ENCODE measurements at places on chromosomes 2 and 18. TPM values are rescaled to one million over a fixed set of nuclear protein-coding genes. Genes with fewer than 3 reads are reported as not detected.
A peak's percentile ranks its signal among the peaks of the same experiment; 100 is the strongest.

DNA sequence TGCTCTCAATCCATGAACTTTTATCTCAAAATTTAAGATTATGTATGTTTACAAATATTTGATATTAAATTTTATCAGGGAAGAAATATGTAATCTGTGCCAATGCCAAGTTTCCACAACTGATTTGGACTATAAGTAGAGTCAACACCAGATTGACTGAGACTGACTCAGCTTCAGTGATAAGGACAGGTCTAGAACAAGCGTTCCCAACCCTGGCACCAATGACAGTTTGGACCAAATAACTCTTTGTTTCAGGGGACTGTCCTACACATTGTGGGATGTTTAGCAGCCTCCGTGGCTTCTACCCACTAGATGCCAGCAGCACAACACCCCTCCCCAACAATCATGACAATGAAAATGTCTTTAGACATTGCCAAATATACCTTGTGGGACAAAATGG is 165.3 kb downstream of the THADA start:
- DNase-seq, result no peak

DNA sequence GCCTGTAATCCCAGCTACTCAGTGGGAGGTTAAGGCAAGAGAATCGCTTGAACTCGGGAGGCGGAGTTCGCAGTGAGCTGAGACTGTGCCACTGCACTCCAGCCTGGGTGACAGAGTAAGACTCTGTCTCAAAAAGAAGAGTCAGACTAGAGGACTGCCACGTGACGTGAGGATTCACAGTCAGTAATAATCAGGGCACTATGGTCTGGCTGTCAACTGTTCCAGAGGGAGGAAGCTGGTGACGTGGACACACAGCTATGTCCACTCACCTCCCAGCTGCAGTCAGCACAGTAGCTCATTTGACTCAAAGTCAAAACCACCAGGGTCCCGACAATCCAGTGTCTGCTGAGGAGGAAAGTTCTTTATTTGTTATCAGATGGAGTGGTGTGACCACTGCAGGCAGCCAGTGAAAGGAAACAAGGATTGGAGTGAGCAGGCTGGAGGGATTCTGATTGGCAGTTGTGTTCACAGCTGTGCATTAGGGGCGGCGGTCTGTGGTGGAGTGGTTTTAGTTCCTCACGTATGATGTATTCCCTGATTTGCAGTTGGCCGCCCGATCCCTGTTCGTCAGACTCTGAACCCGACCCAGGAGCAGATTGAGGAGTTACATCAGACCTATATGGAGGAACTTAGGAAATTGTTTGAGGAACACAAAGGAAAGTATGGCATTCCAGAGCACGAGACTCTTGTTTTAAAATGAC is 37.9 kb downstream of the MOGAT1 start:
- peak; percentile 77 for DNase-seq

DNA sequence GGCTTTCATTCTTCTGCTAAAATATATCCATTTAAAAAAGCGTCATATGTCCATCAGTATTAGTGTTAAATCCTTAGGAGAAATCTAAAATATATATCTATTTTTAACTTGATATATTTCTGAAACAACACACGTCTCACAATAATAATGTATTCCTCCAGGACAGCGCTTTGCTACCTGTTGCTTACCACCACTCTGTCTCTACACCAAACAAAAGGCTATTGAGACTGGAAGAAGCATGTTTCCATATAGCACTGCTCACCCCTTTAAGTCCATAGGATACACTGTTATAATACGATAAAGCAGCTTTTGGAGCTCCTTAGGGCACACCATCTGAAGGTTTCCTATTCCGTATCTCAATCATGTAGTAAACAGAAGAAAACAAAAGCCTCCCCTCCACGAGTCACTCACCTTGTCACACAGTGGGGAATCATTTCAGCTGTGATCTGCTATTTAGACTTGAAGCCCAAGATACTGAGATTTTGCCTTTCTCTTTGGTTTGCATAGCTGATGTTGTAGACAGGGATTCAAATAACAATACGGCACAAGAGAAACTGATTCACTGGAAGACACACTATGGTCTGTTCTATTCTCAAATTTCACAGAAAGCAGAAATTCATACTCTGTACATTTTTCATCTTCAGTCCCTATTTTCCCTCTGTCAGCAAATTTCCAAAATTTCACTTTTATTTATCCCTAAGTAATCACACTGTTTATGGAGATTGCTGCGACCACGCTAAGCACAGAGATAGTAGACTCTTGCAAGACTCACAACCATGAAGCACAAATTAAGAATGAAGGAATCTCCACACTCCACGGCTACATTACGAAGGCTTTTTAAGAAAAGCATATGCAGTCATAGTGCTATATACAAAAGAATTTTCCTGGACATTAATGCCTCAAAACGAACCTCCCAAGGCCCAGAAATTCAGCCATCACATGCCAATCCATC is 187.1 kb downstream of the TCF4 start:
- DNase-seq, result no peak

DNA sequence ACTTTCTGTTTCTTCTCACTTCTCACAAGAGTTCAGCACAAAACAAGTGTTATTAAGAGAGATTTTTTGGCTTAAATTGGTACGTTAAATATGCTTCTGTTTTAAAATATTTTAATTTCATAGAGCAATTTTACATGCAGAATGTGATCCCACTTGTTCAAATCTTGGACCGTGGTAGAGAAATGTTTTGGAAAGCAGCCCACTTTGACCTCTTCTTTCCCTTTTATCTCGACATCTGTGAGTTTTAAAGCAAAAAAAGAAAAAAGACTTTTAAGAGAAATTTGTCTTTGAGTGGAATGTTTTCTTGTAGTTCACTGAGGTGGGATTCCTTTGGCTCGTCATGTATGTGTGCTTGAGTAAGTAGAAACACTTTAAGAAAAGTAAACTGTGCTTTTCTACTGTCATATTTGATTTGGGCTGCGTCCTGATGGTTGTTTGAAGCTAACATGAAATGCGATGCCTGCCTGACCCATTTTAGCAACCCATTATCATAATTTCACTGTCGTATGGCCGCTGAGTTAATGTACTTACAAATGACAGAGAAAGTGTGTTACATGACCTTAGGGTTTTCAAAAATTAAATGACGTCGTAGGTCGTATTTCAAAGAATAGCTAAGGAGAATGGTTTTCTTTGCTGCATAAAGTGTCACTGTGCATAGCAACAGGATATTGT is 54.5 kb downstream of the TSHZ1 start:
- no peak for DNase-seq

GRCh38 chr18:23538870-23539269 is 35.6 kb downstream of the RMC1 start:
- no peak for DNase-seq

DNA sequence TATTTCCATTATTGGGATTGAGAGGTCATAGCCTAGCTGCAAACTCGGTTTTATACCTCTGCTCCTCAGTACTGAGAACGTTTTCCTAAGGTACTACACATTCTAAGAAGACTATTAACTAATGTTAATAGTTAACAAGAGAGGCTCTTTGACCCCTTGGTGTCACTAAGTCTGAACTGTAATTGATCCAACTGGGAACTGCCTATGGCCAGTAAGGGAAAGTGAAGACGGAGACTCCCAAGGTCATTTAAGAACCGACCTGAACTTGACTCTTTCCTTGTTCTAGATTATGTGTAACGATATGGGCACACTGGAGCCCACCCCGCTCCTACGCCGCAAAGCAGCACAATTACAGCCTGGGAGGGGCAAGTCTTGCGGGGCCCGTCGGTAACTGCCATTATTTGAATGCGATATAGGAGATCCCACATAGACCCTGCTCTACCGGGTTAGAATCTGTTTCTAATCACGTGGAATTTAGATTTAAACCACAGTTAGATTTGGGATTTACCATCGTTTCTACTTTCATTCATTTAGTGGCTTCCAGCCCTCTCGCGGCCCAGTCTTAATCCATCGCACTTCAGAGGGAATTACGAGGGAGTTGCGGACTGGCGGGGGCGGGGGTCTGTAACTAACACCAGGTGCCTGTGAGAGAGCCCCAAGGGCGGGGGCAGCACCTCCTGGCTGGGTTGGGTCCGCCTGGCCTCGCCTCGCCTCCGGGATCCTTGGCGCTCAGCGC is 84.1 kb upstream of the EPB41L3 start:
- no peak for DNase-seq

- no peak for DNase-seq
Observed at GRCh38 chr2:217729421-217730053, 273.3 kb downstream of the TNS1 start.

DNA sequence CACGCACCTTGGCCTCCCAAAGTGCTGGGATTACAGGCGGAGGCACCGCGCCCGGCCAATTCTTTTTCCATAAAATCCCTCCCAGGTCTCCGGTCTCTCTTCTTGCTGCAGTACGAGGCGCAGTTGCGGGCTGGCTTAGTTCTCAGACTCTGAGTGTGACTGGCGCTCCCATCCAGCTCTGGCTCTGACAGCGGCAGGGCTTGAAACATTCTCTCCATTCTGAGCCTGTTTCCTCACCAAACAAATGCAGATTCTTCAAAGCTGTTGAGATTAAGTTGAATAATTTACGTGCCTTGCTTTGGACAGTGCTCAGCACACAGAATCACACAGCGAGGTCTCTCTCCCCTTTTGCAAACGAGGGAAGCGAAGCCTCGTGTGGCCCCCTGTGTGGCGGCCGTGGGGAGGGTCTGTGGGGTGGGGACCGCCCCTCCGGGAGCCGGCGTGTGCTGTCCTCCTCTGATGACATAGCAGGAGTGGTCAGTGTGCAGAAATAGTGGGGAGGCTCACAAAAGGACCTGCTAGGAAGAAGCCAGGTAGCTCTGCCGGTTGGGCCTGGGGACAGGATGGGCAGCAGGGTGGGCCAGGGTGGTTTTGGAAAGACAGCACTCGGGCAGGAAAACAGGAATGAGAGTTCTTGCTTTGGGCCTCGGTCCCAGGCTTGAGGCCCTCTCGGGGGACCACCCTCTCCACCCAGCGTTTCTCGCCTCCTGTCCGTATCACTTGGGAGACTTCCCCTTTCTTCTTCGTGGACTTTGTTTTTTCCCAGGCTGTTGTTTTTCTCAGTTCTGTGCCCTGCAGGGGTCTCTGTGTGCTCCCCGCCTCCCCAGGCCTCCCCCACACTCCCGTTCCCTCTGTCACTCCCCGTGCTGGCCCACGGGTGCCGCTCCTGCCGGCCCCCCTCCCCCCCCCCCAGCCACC is 75.0 kb downstream of the KCNG2 start:
- peak; percentile 57 for DNase-seq

- no peak for DNase-seq
Observed at GRCh38 chr2:30990176-30990575, 148.1 kb downstream of the GALNT14 start.

DNA sequence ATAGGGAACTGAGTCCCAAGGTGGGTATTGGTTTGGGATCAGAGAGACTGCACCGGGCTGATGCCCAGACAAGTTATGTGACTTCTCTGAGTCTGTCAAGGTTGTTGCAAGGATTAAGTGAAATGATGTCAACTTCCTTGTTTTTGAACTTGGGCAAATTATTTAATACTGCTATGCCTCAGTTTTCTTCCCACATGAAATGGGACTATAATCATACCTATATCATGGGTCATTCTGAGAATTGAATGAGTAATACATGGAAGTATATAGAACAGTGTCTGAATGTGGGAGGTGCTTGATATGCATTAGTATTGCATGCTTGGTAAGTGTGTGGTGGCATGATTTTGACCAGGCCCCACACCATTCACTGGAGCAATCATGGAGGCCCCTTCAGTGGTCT is 99.0 kb downstream of the PRKCE start:
- no peak for DNase-seq

Gene PSMA8
- total RNA-seq, result not detected

Gene EGR4
- total RNA-seq, result not detected

Gene PAX8
- 1.6 TPM for total RNA-seq

Gene DCDC2C
- not detected for total RNA-seq

Gene CD8A
- 7.4 TPM for total RNA-seq

Gene DPP4
- 30.7 TPM for total RNA-seq

Gene UCN
- 2.8 TPM for total RNA-seq

Gene FBXO48
- total RNA-seq, result 1.8 TPM
